NCI-H2107 (cell line): ENCODE measurements at places on chromosomes 16 and 17.

GRCh38 chr17:5249615-5250014 lies 15.0 kb upstream of the SCIMP start:
- no peak for DNase-seq

DNA sequence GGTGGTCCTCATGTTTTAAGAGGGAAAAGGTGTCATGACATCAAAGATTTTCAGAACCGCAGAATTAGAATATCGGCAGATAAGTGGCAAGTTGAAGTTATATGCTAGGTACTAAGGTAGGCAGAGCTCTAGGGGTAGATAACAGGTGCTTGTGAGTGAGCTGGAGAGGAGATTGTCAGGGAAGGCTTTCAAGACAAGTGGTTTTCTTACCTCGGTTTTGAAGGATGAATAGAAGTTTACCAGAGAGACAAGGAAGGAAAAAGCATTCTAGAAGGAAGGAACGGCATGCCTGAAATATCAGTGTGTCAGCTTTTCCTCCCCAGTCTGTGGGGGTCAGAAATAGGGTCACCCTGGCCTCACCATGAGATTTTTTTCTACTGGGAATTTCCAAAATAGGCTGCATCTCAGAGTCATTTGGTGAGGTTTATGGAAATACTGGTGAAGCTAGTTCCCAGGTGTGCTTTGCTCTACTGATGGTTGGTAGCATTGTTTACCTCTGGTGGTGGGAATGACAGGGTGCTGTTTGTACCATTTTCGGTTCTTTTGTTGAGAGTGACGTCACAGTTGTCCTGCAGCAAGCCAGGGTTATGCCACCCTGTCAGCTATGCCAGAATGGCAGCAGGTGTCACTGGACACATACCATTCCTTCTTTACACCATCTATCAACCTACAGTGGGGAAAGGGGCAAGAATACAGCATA lies 112.5 kb downstream of the MSI2 start:
- no peak for DNase-seq

DNA sequence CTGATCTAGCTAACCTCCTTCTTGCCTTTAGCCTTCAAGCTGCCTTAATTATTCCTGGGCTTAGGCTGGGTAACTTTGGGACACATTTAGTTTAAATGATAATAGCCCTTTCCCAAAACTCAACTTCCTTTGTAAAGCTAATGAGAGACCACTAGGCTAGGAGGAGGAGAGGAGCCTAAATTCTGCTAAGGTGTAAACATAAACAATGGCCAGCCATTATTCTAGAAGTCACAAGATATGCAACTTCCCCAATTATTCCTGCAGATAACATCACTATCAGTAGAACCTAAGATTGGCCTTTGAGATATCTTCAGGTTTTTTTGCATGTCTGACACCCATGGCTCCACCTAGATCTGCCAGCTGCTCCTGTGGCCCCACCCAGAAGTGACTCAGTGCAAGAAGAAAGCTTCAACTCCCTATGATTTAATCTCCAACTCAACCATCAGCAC lies 131.2 kb upstream of the FAM20A start:
- no peak for DNase-seq

DNA sequence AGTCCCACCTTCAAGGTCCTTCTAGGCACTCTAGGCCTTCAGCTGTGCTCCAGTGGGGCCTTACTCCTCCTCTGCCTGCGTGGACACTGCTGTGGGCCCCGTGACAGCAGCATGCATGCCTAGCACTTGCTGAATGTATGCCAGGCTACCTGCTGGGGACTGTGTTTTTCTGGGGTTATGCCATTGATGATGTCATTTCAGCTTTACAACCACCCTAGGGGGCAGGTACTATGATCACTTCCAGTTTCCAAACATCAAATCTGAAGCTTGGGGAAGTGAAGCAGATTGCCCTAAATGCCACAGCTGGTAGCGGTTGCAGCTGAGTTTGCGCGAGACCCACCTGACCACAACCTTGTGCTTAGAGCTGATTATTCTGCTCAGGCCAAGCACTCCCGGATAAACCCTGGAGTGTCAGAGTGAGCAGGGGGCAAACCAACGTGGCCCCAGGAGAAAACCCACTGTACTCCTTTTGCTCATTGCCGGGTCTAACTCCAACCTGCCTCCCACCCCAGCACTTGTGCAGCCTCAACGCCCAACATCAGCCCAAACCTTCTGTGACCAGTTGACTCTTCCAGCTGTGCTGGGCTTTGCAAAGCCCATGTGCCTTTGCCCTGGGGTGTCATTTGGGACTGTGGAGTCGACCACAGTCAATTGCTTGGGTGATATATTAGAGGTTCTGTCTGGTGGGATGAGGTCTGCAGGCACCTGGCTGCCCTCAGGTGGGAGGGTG lies 168.4 kb downstream of the ENGASE start:
- DNase-seq = no peak
